ENCODE measurements at places on chromosomes 3 and 15.

GRCh38 chr3:131608741-131609140, 106.0 kb upstream of the MRPL3 start:
- no peak for DNase-seq

- DNase-seq, result no peak
Measured at GRCh38 chr3:29486096-29486495, 205.2 kb downstream of the RBMS3 start.

GRCh38 chr3:141454906-141455602, 31.8 kb upstream of the RASA2 start:
- no peak for DNase-seq

DNA sequence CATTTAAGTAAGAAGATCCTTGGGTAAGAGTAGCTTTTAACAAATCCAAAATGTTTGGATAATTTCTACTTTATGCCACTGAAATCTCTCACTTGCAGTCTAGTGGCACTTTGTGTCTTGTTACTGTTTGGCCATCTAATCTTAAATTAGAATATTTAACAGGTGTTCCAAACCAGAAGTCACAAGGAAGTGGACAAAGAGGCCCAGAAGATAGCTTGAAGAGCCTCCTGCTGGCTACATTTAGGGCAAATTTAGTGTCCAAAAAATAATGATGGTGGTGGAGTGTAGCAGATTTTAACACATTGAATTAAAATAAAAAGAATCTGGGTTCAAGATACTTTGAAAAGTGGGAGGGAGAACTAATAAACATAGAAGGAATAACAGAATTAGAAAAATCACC, 172.2 kb downstream of the GHSR start:
- no peak for DNase-seq

DNA sequence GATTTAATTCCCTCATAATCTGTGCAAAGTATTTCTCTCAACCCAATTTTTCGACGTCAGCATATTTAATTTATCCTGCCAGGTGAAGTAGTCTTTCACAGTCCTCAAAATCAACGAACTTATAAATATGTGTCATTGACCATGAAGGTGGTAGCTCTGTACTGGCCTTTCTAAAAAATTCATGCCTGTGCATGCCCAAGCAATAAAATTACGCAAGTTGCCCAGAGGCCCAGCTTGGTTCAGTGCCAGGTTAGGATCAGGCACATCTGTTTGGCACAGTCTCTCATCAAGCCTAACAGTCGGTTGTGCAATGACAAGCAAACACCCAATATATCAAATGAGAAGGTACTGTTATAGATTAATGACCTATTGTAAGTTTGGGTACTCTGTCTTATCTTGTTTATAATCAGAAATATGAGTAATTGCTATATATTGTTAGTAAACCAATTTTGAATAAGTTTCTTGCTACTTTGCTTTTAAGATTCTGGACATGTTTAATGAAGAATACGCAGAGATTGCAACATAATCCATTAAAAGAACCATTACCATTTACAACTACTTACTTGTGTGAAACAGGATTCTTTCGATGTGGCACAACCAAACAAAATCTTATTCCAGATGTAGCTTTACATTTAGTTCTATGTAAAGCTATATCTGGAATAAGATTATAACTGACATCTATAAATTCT, 159.0 kb upstream of the IL12A start:
- no peak for DNase-seq

DNA sequence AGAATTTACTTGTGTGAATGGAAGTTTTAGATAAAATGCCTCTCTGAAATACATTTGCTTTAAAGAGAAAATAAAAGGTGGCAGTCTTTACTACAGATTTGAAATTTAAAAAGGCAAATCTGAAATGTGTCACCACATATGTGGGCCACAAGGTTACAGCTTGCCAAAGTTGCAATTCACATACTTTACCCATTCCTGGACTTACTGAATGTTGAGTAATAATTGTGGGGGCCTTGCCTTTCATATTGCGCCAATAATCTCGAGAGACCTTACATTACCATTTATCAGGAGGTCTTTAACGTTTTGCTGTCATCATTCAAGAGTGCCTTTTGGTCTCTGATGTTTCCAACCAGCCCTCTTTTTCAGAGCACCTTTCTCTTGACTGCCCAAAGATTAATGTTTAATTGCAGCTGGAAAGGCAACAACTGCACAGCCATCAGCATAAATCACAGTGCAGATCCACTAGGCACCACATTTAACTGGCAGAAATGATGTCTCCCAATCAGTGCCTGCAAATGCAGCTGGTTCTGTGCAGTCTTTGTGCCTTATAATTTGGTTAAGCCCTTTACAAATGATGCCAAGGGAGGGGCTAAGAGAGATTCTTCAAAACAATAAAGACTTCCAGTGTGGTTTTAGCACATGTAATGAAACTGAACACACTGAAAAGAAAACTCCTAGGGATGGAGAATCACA, 206.8 kb downstream of the MAGI1 start:
- DNase-seq, result no peak

DNA sequence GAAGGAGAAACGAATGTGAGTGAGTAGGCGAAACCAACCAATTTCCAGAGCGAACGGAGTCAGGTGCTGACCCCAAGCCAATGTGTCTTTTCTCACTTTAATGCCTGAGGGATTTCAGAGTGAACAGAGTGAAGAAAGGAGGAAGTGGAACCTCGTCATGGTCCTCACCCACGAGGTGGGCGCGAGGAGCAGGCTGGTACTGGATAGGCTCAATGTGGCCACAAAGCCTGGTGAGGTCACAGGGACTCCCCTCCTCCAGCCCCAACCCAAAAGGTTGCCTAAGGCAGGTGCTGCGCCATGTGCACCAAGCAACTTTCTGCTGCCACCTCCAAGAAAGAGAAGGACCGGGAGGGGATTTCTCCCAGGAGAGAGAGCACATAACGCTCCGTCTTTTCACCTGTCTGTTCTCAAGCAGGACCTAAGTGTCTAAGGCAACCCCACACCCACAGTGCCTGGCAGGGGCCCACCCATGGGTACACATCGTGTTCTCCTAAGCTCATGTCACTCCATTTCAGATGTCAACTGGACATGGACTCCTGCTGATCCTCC, 3.8 kb downstream of the NRROS start:
- DNase-seq, result no peak

DNA sequence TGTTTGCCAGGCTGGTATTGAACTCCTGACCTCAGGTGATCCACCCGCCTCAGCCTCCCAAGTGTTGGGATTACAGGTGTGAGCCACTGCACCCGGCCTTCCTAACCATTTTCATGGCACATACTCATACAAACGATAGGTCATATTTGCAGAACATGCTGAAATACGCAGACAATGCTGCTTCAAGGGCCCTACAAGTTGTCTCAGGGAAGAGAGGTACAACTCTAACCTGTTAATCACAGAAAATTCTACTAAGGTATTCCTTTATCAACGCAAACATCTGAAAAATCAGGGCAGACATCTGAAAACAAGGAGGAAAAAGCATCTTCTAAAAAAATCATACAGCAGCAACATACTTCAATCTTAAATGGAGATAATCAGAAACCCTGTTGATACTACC, 39.9 kb downstream of the RAF1 start:
- no peak for DNase-seq

DNA sequence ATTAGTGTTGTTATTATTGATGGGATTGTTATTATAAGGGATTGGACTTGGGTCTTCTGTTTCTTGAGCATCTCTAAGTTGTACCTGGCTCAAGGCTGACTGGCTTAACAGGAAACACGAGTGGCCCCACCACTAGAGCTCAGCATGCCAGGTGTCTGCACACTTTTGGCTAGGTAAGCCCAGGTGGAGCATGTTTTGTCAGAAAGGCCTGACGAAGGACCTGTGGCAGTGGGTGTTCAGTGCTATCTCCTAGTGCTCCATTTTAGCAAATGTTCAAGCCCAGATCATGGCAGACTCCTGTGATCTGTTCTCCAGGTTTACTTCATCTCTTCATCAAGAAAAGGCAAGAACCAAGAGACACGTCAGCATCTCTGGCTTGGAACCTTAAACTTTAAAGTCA, 3.4 kb downstream of the MAP2K5 start:
- DNase-seq, result no peak

- DNase-seq, result no peak
Measured at GRCh38 chr15:55858661-55859060, 115.7 kb upstream of the PRTG start.

GRCh38 chr3:4409415-4409814, 57.7 kb downstream of the SUMF1 start:
- no peak for DNase-seq

DNA sequence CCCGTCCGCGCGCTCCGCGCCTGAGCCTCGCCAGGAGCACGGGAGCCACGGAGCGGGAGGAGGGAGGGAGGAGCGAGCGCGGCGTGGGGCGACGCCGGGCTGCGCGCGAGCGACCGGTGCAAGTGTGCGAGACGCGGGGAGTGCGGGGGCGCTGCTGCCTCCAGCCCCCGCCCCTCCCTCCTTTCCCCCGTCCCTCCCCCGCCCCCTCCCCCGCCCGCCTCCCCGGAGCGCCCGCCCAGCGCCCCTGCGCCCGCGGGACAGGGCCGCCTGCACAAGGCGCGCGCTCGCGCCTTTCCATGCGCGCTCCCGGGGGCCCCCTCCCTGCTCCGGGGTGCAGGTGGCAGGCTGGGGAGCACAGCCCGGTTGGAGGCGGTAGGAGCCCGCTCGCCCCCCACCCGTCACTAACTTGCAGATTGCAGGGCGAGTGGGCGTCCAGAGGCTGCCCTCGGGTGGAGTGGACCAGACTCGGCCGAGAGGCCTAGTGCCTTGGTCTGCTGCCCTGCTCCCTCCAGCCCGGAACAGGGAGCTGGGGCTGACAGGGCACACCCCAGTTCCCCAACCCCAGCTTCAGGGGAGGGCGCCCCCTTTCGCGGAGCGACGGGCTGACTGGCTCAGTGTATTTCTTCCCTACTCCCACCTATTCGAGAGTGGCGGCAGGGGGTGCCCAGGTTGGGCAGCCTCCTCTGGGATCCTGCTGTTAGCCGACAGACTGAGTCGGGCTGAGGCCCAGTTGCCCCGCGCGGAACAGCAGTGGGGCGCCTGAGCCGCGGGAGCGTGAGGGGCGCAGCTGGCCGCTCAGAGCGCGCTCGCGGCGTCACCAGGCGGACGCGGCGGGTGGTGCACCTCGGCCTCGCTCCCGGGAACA, at the start of gene WNT7A:
WNT7A (minus strand) TSS at position 126 of the 865 bp plus-strand sequence. CDS start 255 bp downstream, outside the sequence.
- DNase-seq, result peak; percentile 53

GRCh38 chr3:139301183-139301582, 42.6 kb upstream of the MRPS22 start:
- DNase-seq, result no peak

GRCh38 chr3:189721873-189722665, 90.9 kb downstream of the TP63 start:
- no peak for DNase-seq

- no peak for DNase-seq
Measured at GRCh38 chr3:128999102-128999501, 2.0 kb upstream of the EFCC1 start.

- DNase-seq, result no peak
Measured at GRCh38 chr15:58957101-58957973, 23.9 kb upstream of the SLTM start.
